ENCODE measurements at places on chromosomes 16 and 17. TPM values are rescaled to one million over a fixed set of nuclear protein-coding genes. Genes with fewer than 3 reads are reported as not detected.

CD300LB gene
- not detected for total RNA-seq

DNA sequence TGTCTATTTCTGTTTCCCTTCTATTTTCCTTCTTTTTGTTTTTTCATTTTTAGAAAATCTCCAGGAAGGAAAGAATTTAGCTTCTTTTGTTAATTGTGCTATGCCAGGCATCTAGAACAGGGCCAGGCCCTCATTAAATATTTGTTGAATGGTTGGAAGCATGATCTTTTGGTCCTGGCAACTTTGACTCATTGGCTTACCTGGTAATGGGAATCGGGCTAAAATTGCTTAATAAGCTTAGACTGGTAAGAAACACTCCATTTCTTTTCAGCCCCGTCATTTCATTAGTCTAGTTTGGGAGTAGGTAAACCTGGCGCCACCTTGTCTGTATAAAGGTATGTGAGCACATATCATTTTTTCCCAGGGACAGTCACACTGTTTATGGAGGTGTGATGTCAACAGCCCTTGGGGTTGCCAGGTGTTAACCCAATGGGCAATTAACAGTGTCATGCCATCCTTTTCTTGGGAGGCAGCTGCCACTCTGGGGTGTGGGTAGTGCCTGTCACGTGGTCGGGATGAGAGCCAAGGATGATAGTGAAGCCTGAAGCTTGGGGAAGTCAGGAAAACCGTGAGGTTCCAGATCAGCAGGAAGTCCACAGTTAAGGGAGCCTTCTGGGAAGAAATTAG, 9.5 kb upstream of the NDEL1 start:
- no peak for DNase-seq

DNA sequence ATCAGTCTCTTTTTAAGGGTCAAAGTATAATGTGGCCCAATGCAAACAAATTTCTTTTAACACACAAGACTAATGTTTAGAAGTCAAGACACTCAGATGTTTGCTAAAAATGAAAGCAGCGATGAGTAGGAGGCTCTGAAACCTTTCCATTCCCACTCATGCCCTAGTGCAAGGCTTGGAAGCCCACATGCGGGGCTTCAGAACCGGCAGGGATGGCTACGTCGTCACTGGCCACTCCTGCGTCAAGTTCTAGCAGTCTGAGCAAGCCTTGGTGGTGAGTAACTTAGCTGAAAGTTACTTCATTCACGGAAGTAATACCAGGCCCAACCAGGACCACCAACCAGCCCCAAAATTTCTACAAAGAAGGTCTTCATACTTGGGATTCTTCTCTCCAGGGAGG, 14.8 kb upstream of the TMED6 start:
- DNase-seq: no peak

TBC1D26 gene
- 3.3 TPM for total RNA-seq
